ENCODE measurements at places on chromosomes 7 and 10.

- no peak for DNase-seq
Observed at GRCh38 chr7:776992-777727, 50.1 kb upstream of the PRKAR1B start.

GRCh38 chr7:66641526-66641871, 12.8 kb downstream of the KCTD7 start:
- DNase-seq = no peak

GRCh38 chr10:104517946-104518345, 123.1 kb upstream of the SORCS3 start:
- no peak for DNase-seq

- no peak for DNase-seq
Observed at GRCh38 chr7:2146676-2147472, 85.9 kb downstream of the MAD1L1 start.

DNA sequence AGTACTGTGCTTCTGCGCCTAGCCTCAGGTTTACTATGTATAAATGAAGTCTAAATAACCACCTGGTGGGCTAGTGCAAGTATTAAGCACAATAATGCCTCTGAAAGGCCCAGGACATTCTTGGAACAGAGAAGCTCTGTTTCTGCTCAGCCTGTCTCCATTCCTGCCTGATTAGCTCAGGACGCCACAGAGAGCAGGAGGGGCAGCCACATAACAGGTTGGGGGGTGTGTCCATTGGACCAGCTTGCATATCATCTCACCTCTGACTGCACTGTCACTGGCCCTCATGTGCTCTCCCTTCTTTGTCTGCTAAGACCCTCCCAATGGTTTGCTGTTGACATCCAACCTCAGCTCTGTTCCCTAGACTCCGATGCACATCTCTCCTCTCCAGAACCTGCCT, 52.8 kb upstream of the IKZF1 start:
- no peak for DNase-seq

GRCh38 chr7:4460597-4460996, 221.5 kb upstream of the FOXK1 start:
- DNase-seq = no peak

DNA sequence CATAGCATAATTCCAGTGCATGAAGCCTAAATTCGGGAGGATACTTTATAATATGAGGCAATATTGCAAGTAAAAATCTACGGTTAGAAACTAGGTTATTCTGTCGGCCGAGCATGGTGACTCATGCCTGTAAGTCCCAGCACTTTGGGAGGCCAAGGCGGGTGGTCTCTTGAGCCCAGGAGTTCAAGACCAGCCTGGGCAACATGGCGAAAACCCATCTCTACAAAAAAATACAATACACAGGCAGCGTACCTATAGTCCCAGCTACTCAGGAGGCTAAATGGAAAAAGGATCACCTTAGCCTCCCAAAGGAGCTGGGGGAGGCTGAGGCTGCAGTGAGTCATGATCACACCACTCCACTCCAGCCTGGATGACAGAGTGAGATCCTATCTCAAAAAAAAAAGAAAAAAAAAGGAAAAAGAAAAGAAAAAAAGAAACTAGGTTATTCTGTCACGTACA, 14.2 kb downstream of the SKAP2 start:
- DNase-seq = no peak
